ENCODE measurements at places on chromosomes 3 and 15. TPM values are rescaled to one million over a fixed set of nuclear protein-coding genes. Genes with fewer than 3 reads are reported as not detected.

PARP15 gene
- total RNA-seq: 0.57 TPM

LRRC49 gene
- total RNA-seq: 10.0 TPM

GATM gene
- total RNA-seq: 0.66 TPM

SPINK8 gene
- total RNA-seq: not detected

SEMA3G gene
- total RNA-seq: 9.8 TPM

PLA2G4E gene
- not detected for total RNA-seq

TMEM45A gene
- total RNA-seq: 4.6 TPM

CD86 gene
- not detected for total RNA-seq

PAQR5 gene
- not detected for total RNA-seq

COL8A1 gene
- 156 TPM for total RNA-seq

CLRN1 gene
- not detected for total RNA-seq

TMIE gene
- total RNA-seq: 0.13 TPM

PRR23A gene
- not detected for total RNA-seq

SNTN gene
- total RNA-seq: not detected
